Psoas muscle (tissue), 8 donors: ENCODE measurements at places on chromosomes 16 and 17.

DNA sequence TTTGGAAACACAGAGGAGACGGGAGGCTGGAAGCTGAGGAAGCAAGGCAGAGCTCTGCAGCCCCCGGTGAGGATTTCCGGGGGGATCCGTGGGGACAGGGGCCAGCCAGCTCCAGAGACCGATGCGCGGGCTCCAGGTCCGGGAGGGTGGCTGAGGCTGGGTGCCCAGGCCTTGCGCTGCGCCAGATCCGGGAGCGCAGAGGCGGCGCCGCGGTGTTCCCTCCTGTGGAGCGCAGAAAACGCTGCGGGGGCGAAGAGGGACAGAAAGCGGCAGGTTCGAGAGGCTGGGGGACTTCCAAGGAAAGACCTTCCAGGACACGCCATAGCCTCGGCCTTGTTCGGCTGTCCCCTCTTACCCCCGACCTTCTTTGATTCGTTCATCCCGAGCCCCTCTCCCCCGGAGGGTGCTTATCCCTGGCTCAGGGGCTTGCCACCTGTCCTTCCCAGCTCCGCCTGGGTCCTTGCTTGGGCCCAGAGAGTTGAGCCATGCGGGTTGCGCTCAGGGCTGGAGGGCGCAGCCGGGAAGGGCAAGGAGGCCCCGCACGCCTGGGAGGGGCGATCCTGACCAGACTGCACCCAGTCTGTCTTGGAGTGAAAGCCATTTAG lies 697 bp upstream of the SHISA9 start:
- DNase-seq = no peak

- no peak for DNase-seq
Measured at GRCh38 chr17:58506354-58507080, 7.9 kb downstream of the MTMR4 start.

GRCh38 chr16:57253466-57253865 lies 8.4 kb downstream of the ARL2BP start:
- no peak for DNase-seq

DNA sequence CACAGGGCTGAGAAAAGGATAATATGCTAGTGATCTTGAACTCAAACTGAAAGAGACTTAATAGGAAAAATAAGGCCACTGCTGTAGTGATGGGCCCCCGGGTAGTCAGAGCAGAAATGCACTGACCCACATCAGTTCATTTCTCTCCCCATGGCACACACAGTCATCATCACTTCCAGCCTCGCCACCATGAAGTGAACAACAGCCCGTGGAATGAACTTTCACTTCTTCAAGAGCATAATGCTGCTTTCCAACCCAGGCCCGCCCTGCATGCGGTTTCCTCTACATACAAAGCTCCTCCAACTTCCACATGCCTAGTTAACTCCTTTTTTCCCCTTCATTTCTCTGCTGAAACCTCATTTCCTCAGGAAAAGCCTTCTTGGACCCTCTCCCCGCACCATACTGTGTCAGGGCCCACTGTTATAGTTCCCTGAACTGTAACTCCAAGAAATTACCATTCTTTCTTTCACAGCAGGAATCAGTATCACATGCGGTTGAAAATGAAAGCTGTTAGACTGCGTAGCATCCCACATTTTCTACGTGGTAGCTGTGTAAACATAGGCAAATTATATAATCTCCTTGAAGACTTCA lies 65.8 kb upstream of the SMIM36 start:
- DNase-seq = no peak

GRCh38 chr16:88856122-88856827 lies 472 bp downstream of the GALNS start:
- DNase-seq = peak; percentile 73

DNA sequence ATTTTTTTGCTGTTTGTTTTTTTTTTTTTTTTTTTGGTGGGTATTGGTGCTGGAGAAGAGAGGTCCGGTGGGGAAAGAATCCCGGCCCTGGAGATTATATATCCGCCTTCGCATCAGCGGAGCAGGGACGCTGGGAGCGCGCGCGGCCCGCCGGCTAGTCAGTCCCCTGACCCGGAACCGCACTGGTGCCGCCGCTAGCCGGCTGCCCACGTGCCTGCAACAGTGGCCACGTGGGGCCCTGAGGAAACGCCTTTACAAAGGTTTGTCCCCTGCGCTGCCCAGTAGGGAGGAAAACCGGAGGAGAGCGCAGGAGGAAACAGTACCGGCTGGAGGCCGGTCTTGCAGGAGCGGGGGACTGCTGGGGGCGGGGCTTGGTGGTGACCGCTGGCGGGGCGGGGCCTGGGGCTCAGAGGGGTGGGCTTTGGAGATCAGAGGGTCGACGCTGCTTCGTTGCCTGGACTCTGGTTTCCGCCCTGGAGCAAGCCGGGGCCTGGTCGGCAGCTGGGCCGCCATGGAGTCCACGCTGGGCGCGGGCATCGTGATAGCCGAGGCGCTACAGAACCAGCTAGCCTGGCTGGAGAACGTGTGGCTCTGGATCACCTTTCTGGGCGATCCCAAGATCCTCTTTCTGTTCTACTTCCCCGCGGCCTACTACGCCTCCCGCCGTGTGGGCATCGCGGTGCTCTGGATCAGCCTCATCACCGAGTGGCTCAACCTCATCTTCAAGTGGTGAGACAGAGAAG lies at the start of gene G6PC3:
TSS of gene G6PC3 (plus strand) at position 281 of the 743 bp plus-strand sequence. CDS start at position 512, 231 bp downstream.
- peak; percentile 97 for DNase-seq

- DNase-seq = no peak
Measured at GRCh38 chr17:58191241-58191896, 1.2 kb upstream of the EPX start.

DNA sequence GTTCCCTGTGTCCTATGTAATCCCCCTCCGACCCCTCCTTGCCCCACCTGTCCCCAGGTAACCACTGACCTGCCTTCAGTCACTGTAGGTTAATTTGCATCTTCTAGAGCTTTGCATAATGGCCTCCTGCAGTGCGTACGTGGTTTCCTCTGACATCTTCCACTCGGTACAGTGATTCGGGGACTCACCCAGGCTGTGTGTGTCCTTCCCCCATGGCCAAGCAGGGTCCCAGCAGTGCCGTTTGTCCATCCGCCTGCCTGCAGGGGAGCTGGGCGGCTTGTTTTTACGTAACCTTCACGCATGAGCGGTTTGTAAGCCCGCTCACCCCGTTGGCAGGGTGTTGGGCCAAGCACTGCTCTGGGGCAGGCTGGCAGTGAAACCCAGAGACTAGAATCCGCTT lies 7.9 kb downstream of the MAPK8IP3 start:
- peak; percentile 48 for DNase-seq

DNA sequence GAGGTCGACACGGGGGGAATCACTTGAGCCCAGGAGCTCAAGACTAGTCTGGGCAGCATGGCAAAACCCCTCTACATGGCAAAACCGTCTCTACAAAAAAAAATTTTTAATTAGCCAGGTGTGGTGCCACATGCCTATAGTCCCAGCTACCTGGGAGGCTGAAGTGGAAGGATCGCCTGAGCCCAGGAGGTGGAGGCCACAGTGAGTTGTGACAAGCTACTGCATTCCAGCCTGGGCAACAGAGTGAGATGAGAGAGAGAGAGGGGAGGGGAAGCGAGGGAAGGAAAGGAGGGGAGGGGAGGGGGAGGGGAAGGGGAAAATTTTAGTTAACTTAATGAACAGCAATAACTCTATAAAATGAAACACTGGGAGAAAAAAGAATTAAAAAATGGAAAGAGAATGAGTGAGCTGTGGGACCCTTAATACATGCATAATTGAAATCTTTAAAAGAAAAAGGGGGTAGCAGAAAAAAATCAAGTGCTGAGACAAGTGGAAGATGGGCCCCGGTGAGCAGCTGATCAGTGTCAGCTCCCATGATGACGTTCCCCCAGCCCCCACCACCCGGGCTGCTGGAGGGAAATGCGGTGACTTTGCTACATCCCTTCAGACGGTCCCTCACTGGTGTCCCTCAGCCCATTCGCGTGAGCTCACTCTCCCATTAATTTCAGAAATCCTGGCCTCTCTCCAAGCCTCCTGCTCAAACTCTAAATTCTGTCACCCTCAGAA lies 2.7 kb downstream of the ASGR2 start:
- no peak for DNase-seq

DNA sequence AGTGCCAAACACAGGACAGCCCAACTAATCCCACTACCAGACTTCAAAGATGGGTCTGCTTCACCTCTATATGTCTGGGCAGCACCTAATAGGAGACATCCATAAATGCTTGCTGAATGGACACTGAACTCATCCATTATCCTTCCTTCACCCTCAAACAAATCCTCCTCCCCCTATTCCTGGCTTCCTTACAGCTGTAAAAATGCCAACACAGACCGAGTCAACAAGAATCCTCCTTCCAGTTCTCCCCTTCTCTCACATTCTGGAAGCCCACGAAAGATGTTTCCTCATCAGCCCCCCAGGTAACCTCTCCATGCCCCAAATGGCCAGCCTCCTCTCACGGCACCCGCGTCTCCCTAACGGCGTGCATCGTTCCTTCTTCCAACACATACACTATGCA lies 12.3 kb downstream of the PELP1 start:
- no peak for DNase-seq

- no peak for DNase-seq
Measured at GRCh38 chr17:82402865-82403264, 15.3 kb upstream of the HEXD start.
